ENCODE measurements at places on chromosomes 3 and 15.

- no peak for DNase-seq
Measured at GRCh38 chr3:159855599-159856346, 132.9 kb upstream of the IL12A start.

- DNase-seq = no peak
Measured at GRCh38 chr15:85871545-85871944, 76.8 kb upstream of the KLHL25 start.

DNA sequence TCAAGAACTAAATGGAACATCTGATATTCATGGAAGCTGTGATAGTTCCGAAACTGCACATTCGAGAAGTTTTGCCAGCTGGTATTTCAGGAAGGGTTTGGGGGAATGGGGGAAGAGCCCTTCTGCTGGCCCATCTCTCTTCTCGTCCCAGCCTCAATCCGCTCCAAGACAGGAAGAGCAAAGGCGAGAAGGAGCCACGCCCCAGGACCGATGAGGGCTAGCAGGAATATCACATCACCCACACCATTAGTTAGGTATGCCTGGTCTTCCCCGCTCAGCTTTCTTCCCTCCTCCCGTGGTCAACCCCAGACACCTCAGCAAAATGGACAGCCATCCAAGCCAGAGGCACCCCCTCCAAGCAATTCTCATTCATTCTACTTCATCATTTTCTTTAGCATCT lies 14.9 kb upstream of the PCSK6 start:
- no peak for DNase-seq

- peak; percentile 67 for DNase-seq
Measured at GRCh38 chr3:129323651-129324294, 45.1 kb downstream of the HMCES start.

DNA sequence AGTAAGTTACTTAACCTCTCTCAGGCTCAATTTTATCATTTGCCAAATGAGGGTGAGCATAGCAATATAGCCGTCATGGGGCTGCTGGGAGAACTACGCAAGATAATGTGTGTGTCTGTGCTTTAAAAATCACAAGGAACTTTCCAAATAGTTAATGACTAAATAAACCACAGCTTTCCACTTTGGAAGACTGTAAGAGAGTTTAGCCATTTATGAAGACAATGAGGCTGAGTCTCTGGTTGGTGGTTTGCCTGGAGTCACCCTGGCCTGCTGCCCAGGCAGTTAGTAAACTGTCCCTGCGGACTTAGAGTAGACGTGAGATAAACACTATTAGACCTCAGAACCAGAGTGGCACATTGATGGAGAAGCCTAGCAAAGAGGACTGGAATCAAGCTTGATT lies 357.7 kb downstream of the CLSTN2 start:
- no peak for DNase-seq

- DNase-seq = no peak
Measured at GRCh38 chr3:193016437-193016901, 98.8 kb upstream of the MB21D2 start.

DNA sequence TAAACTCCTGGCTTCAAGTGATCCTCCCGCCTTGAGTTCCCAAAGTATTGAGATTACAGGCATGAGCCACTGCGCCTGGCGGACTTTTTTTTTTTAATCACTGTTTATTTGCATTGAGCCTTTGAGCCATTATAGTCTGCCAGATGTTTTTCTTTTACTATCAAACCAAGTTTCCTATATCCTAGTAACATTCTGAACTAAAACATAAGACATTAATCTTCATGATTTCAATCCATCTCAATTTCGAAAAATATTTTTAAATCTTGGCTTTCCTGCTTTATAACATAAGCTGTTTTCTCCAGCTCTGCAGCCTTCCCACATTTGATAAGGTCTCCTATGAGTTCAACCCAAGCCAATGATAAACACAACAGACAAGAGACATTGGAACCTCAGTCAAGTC lies 75.4 kb downstream of the UMPS start:
- no peak for DNase-seq

DNA sequence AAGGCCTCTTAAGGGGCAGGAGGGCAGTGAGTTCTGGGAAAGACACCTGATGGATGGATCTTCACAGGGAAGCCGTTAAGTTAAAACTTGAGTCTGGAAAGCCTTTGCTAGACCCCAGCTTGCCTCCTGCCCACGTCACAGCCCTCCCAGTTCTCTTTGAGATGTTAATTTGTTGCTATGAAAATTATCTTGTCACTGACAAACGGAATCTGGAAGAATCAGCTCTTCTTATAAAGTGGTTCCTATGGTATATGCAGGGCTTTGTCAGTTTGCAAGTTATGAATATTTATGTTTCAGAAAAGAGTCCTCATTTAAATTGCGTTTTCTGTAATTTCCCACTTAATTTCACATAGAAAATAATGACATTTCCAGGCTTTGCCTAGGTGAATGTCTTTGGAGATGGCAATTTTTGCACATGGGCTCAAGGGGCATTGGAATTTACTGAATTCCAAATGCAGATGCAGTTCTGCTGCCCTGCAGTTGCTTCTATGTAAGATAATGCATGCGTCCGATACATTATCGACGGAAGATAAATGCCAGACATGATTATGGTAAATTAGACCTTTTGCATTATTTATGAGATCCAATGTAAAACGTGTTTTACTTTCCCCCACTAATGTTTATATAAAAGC lies 74.1 kb downstream of the CACNA2D3 start:
- no peak for DNase-seq

DNA sequence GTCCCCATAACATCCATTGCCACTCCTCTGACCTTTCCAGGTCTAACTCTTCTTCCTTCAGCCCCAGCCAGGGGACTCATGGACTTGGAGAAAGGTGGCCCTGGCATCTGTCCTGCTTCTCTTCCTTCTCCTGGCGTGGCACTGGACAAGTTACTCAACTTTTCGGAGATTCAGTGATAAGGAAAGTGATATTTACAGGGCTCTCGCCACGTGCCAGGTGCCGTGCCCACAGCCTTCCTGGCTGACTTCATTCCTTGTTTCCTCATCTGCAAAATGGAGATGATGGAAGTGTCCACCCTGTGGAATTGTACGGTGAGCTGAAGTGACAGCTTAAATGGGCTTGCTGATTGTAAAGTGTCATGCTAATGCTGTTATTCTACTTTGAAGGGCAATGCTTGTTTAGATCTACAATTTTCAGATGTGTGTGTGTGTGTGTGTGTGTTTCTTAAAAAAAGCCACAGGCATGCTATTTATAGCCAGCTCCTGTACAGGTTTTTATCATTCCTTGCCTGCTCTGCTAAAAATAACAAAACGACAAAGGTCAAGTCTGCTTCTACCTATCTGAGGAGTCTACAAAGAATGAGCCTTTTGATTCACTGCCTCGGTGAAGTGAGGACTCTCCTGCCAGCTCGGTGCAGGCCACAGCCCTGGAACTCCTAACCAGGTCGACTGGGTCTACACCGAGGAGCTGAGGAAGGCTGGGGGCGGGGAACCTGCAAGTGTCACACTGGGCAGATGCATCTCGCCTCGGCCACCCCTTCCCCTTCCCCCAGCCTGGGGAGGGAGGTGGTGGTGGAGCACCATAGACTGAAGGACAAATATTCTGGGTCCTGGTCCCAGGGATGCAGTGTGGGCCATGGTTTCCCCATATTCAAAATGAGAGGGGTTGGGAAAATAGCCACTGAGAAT lies 11.4 kb upstream of the ATP2B2 start:
- DNase-seq = no peak
